ENCODE measurements at places on chromosomes 6 and 20. TPM values are rescaled to one million over a fixed set of nuclear protein-coding genes. Genes with fewer than 3 reads are reported as not detected.

HTR1E gene
- total RNA-seq: not detected

ZC3H12D gene
- total RNA-seq: 0.17 TPM

UQCC2 gene
- 167 TPM for total RNA-seq

FKBP1A gene
- 502 TPM for total RNA-seq

RIPOR3 gene
- 0.13 TPM for total RNA-seq

GSTA2 gene
- total RNA-seq: not detected

All from HFFc6 (cell line).